ENCODE measurements at places on chromosomes 4 and X. TPM values are rescaled to one million over a fixed set of nuclear protein-coding genes. Genes with fewer than 3 reads are reported as not detected.
A peak's percentile ranks its signal among the peaks of the same experiment; 100 is the strongest.

GRCh38 chr4:139709660-139710059, 44.0 kb downstream of the MGST2 start:
- no peak for DNase-seq

DNA sequence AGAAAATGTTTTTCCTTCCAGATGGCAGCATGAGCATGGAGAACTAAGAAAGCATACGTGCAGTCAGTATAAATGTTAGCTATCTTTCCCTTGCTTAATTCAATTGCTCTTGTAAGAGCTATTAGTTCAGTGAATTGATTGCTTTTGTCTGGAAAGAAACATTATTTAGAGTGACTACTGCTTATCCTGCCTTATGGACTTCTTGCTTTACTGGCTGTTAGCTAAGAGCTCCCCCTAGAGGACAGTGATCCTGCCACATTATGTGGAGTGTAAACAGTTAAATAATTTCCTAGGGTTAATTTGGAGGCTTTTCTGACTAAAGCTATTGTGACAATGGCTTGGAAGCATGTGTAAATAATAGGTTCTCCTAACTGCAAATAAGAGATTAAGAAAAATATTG, 1402.4 kb downstream of the FAM133A start:
- DNase-seq: no peak

DNA sequence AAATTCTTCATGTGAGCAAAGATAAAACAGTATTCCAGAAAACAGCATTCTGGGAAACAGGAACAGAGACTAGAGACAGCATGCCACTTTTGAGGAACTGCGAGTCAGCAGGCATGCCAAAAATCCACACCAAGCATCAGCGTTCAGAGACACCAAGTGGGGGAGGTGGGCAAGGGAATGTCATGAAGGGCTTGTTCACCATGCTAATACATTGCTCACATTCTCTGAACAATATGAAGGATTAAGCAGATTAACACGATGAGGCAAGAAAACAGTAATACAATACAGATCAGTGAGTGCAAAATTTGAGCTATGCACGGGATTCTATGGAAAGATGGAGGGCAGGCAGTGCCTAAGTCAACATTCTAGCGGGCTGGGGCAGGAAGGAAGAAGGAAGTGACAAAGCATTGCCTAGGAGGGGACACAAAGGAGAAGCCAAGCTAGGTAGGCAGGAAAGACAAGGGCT, 278.3 kb downstream of the FBXW7 start:
- no peak for DNase-seq

The ZDHHC15 gene
- 0.59 TPM for total RNA-seq

DNA sequence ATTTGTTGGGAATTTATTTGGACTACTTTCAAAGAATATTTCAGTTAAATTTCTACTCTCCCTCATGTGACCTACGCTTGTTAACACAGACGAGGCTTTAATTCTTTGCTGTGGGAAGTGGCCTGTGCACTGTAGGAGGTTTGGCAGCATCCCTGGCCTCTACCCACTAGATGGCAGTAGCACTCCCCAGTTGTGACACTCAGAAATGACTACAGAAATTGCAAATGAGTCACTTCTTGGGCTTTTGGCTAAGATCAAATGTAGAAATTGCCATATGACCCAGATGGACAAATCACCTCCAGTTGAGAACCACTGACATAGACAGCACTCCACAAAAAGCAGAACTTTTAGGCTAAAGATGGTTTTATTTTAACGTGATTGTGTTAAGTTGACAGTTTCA, 22.1 kb downstream of the PIR start:
- no peak for DNase-seq

DNA sequence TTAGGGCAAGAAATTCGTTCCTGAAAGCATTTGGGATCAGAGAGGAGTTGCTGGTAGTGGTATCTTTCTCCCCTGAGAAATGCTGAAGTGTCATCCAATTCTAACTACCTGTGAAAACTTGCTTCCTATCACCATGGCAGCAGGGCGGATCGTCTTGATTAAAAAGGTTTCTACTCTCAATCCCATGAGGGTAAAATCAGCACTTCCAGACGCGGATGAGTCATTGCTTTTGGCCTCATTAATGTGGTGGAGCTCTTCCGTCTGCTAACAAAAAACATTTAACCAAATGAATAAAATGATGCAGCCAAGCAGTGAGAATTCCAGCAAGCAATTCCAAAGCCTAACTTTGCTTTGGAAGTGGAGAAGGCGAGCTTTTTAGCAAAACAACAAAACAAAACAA, 325.6 kb downstream of the CAMK2D start:
- DNase-seq: no peak

DNA sequence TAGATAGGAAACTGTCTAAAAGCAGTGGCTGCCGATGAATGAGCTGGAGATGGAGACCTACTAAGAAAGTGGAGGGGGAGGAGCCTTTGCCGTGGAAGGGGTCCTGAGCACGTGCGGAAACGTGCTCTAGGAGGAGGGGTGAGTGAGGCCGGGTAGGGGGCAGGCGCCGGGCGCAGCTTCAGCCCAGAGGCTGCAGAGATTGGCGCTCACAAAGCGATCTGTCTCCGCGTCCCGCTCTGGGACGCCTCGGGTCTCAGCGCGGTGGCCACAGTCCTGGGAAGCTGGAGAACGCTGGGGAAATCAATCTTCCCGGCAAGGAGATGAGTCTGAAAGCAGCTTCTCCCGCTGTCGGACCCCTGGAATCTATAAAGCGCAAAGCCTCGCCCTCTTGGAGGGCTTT, 444 bp upstream of the ARHGAP6 start:
- no peak for DNase-seq

The NXF2B gene
- total RNA-seq: not detected

The DCAF4L1 gene
- not detected for total RNA-seq

DNA sequence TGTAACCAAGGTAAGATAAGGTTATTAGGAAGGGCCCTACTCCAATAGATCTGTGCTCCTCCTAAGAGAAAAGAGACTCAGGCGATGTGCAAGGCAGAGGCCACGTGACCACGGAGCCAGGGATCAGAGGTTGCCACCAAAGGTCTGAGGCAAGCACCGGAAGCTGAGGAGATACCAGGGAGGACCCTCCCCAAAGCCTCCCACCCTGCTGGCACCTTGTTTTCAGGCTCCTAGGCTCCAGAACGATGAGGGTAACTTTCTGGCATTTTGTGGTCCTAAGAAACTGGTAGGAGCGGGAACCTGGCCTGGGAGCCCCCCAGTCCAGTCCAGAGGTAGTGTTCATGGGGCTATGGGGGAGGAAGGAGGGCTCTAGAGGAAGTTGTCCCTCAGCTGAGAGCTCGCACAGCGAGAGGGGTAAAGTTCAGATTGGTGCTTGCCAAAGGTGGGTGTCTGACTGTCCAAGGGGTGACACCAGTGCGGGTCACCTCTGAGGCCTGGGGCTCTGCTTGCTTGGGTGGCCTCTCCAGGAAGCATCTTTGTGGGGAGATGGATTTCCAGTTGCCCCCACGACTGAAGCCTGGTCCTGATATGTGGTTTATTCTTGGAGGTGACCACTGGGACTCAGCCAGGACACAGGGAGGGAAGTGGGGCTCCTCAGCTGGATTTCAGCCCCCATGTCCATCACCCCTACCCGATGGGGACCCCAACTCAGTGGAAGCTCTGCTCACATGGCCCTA, 7.5 kb upstream of the LETM1 start:
- peak; percentile 39 for DNase-seq

DNA sequence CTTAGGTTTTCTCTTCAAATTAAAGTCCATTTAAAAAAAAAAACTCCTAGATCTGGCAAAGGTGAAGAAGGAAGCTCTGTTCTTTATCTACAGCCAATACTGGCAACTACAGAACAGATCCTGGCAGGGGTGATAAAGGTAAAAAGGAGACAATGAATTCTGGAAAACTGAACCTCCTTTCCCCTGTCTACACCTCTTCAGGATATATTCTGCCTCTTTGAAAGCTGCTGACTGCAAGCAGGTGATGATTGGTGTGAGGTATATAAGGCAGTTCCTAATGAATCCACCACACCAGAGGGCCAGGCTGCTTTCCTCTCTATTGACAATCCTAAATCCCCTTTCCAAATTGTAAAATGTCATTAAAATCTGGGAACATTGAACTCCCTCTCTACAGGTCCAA, 370.1 kb downstream of the PPP3CA start:
- no peak for DNase-seq

GRCh38 chrX:119677654-119677981, 15.3 kb downstream of the SEPTIN6 start:
- DNase-seq: no peak

- no peak for DNase-seq
Observed at GRCh38 chr4:143186649-143187048, 1.9 kb downstream of the USP38 start.

DNA sequence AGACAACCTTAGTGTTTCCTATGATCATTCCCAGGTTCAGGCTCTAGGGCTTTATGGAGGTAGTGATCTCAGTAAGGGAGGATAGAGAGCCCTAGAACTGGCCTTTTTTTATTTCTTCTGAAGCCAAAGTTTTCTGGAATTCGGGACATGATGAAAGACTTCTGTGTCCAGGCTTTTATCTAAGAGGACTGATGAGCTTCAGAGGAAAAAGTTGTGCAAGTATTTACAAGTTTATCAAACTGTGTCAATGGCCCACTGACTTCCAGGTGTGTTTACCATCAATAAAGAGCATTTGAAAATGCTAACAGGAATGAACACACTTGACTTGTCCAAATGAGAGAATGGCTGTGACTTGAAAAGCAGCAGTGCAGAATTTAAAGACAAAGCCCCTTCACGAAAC, 254.6 kb downstream of the DCTD start:
- DNase-seq: no peak

The GATA1 gene
- not detected for total RNA-seq

DNA sequence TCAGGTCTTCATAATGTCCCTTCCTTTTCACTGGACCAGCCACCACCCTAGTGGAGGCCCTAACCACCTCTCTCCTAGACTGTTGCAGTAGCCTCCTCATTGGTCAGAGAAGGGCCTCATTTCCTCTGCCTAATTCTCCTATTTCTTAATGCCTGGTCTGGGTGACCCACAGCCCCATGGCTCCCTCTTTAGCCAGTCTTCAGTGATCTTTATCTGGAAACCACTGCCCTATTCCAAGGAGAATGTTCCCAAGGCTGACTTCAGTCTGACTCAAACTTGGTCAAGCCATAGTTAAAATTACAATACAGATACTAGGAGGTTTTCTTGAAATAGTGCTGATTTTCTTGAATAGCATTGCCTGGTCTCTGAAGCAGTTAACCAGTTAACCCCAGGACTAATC, 53.6 kb upstream of the PRPS1 start:
- no peak for DNase-seq

DNA sequence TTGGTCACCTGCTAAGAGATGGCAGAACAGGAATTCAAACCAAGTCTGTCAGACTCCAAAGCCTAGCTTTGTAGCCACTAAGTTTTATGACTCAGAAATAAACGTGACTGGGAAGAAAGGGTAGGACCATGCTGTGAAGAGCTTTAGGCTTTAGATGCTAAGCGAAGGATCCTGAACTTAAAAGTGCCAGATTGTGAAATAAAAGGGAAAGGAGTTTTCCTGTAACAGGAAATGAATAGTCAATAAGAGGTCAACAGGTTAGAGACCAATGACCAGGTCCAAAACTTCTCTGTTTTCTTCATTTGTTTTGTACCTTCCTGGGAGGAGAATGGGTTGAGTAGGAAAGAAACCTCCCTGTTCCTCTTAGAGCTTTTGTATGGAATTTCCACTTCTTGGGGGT, 98.8 kb upstream of the EOLA2 start:
- no peak for DNase-seq

DNA sequence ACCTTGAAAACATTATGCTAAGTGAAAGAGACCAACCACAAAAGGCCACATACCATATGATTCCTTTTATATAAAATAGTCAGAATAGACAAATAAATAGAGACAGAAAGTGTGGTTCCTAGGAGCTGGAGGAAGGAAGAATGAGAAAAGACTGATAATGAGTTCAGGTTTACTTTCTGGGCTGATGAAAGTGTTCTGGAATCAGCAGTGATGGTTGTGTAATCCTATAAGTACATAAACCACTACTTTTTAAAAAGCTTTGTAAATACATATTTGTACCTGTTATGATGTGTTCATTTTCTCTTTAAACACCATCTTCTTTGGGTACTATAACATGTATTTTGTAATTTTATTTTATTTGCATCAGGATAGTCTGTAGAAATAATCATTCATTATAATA, 20.6 kb downstream of the PIR start:
- no peak for DNase-seq

The FGB gene
- total RNA-seq: not detected

DNA sequence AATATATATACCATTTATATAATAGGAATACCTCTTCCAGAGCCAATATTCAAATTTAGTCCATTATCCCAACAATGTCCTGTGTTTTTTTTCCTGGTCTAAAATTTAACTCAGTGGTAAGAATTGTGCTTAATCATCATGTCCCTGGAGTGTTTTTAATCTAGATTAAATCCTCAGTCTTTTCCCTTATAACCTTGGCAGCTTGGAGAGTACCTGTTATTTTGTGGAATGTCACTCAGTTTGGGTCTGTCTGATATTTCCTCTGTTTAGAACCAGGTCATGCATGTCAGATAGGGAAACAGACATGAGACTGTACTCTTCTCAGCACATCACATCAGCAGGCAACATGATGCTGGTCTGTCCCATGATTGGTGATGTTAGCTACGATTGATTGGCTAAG, 96.6 kb downstream of the HPGD start:
- no peak for DNase-seq

The TMEM144 gene
- total RNA-seq: 10.1 TPM

DNA sequence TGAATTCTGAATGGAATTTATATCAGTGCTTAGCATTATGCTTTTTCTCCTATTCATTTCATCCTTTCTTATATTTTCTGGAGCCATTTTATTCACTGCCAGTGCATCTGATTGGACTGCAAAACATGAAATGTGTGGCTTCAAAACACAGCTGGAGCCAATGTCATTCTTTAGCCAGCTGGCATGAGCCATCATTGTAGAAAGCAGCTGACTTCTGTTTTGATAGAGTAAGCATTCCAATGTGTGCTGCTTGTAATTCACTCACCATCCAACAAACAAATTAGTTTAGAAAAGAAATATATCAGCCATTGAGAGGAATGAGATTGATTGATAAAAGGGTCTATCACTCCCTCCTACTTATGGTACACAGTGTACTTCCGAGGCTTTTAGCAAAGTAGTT, 2616.0 kb downstream of the ARAP2 start:
- no peak for DNase-seq

The USP38 gene
- total RNA-seq: 6.3 TPM

The MGARP gene
- total RNA-seq: not detected

DNA sequence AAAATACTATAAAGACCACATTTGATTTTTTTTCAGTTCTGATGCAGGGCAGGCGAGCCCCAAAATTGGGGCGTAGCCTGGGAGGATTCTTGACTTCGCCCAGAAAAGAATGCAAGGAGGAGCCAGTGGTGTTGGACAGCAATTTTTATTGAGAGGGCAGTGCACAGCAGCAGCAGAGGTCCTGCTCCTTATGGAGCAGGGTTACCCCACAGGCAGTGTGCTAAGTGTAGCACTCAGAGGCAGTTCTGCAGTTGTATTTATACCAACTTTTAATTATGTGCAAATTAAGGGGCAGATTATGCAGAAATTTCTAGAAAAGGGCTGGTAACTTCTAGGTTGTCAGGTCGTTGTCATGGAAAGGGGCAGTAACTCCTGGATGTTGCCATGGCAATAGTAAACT, 69.9 kb downstream of the GASK1B start:
- no peak for DNase-seq
